ENCODE measurements at places on chromosomes 5 and 9. TPM values are rescaled to one million over a fixed set of nuclear protein-coding genes. Genes with fewer than 3 reads are reported as not detected.

- no peak overlapping the region for H3K27ac ChIP-seq
- H3K36me3 ChIP-seq, result peaks cover 8% of the 10 kb centered on the region
- no peak overlapping the region for H3K4me3 ChIP-seq
- peaks cover 3% of the 10 kb centered on the region for H3K4me1 ChIP-seq
Observed at GRCh38 chr9:84239343-84239742, 101.2 kb downstream of the SLC28A3 start.

GRCh38 chr9:108282872-108283271 lies 572.9 kb downstream of the ACTL7B start:
- H3K4me3 ChIP-seq, result no peak overlapping the region
- H3K27ac ChIP-seq, result no peak overlapping the region
- no peaks in the 10 kb centered on the region for H3K4me1 ChIP-seq

- DNase-seq, result no peak
- no peaks in the 10 kb centered on the region for H3K27me3 ChIP-seq
- no peaks in the 10 kb centered on the region for H3K36me3 ChIP-seq
- no peak overlapping the region for H3K4me3 ChIP-seq
- peaks cover 7% of the 10 kb centered on the region for H3K4me1 ChIP-seq
Observed at GRCh38 chr9:115952430-115953292, 200.9 kb upstream of the PAPPA start.

- no peak for DNase-seq
- no peaks in the 10 kb centered on the region for H3K36me3 ChIP-seq
- H3K27ac ChIP-seq, result no peak overlapping the region
- H3K4me3 ChIP-seq, result no peak overlapping the region
- H3K27me3 ChIP-seq, result peaks cover 3% of the 10 kb centered on the region
Observed at GRCh38 chr5:142643634-142644033, 42.3 kb downstream of the FGF1 start.

DNA sequence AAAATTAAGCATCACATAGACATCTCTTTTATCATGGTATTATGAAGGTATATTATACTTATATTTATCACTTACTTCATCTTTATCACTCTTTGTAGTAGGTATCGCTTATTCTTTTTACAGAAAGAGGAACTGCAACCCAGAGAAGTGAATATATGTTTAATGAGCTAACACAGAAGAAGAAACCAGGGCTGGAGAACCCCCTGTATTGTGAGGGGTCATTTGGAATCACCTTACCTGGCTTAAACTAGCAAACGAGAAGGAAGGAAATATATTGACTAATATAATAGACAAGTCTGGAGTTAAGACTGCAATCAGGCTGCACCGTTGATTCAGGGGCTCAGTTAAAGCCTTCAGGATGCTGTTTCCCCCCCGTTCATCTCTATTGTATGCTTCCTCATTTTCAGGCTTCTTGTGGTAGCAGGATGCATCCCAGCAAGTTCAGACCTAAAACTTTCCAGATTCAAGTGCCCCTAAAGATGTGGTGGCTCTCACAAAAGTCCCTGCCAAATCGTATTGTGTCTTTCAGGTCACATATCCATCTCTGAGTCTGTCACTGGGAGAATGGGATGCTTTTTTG lies 146.4 kb downstream of the GCNT1 start:
- H3K36me3 ChIP-seq, result no peaks in the 10 kb centered on the region
- no peak overlapping the region for H3K4me3 ChIP-seq
- peaks cover 11% of the 10 kb centered on the region for H3K4me1 ChIP-seq
- H3K27ac ChIP-seq, result no peak overlapping the region
- H3K27me3 ChIP-seq, result peaks cover 4% of the 10 kb centered on the region

DNA sequence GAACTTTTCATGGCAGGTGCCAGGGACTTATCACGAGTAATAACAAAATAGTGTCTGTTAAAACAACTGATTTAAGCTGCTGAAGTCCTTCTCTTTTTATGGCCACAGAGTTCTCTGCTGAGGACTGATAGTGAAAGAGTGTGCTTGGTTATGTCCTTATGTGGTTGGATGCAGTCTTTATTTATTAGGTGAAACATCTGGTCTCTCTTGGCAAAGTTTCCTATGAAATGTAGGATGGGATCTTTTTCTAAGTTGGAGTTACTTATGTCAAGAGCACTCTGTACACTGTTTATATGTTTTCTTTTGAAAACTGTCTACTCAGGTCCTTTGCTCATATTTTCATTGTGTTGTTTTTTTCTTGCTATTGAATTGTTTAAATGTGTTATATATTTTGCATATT lies 1816.1 kb upstream of the C9orf72 start:
- H3K27ac ChIP-seq, result no peak overlapping the region
- H3K36me3 ChIP-seq, result peaks cover under 1% of the 10 kb centered on the region
- peaks cover 1% of the 10 kb centered on the region for H3K27me3 ChIP-seq
- H3K4me3 ChIP-seq, result no peak overlapping the region

Gene CACFD1
- 34.3 TPM for total RNA-seq

Gene CAAP1
- 10.1 TPM for total RNA-seq

Gene SAPCD2
- total RNA-seq, result 1.0 TPM

Gene FBN2
- 106 TPM for total RNA-seq

Data from endothelial cell (in vitro differentiated cells).